Stimulated activated memory B cell treated with anti-CD40 and anti-IgM and Interleukin-4, amounts not matched to agents 10 μg/mL and 1 μg/mL and 100 μg/mL, for 72 hours (primary cell): ENCODE measurements at places on chromosomes 7 and 10.

DNA sequence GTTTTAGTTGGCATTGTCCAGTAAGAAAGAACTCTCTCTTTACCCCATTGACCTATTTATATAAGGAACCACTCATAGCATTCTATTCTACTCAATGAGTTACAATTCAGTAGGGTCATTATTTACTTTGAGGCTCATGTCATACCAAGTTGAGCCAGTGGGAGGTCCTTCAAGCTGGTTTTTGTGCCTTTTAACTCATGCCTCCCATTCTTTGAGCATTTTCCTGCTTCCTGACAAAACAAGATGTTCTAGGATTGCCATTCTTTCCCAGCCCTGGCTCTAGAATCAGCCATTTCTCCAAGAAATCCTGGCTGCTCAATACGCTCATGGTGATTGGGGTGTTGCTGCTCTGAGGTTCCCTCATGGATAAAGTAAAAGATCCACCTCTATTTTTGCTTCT is 250.1 kb downstream of the ABCA13 start:
- ATAC-seq = no peak

DNA sequence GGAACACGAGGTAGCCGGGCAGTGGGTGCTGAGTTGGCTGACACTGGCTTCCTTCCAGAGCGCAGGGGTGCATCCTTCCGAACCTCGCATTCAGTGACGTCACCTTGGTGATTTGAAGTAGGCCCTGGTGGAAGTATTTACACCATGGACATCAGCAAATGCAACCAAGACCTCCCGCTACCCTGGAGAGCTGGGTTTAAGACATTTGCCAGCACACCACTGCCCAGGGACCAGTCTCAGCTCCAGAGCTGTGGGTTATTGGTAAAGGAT is 106.4 kb upstream of the GPR26 start:
- ATAC-seq = no peak

DNA sequence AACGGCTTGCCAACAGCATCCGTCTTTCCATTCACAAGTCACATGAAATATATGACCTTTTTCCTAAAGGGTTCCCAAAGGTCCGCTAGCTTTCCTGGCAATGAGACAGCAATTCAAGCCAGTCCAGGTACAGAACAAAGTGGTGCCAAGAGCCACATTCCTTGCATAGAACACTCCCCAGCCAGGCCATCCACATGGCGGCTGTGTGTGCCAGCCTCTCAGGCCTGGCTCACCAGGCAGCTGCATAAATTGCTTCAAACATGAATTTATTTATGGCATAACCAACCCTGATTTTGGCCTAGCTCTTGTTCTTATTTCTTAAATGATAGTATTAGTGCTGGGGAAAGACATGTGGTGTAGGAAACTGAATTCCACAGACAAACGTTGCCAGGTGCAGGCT is 63.7 kb upstream of the CREB5 start:
- no peak for ATAC-seq

DNA sequence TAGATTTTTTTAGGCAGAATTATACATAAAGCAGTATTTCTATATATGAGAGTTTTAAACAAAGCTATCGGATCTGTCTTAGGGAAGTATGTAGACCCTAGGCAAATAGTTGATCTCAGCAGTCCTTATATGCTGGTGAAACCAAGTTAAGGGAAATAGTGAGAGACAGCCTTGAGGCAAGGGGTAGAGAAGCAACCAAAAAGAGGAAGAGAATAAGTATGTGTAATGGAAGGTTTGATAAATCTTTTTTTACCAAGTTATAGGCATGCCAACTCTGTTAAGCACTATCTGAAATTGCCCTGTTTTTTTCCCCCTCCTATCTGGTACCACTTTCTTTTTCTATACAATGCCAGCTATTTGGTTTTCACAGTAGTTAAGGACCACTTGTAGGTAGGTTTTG is 19.9 kb downstream of the SPAG6 start:
- peak; percentile 87 for ATAC-seq

DNA sequence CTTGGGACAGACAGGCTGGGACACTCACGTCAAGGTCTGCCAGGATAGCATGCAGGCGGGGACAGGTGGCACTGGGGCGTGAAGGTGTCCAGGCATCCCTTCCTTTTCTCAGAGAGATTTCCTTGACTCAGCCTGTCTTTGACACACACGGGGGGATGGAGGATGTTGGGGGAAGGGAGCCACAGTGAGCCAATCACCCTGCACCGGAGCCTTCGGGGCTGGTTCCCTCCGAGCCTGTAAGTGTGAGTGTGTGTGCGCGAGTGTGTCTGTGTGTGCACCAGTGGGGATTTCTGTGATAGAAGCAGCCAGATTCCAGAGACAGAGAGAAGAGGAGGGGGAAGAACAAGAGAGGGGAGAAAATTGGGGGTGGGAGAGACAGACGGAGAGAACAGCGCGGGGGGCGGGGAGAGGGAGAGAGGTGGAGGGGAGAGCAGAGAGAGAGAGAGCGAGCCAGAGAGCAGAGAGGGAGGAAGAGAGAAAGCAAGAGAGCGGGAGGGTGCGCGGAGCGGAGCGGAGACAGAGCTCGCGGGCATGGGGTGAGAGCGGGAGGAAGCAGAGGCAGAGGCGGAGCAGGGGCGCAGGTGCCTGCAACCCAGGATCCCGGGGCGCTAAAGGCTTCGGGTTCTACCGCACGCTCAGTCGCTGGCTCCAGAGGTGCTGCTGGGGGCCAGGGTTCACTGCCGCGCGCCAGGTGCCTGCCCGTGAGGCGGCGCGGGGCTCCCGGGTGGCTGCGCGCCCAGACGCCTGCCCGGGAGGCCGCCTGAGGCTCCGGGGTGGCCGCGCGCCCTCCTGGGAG is 466 bp upstream of the GPR26 start:
- ATAC-seq = peak; percentile 9

- no peak for ATAC-seq
These were observed 299.4 kb upstream of the VSTM2A start for GRCh38 chr7:54242776-54243175.

- ATAC-seq = no peak
These were observed 551 bp downstream of the IFIT1 start for GRCh38 chr10:89392974-89393373.

GRCh38 chr10:69228151-69228550 is 8.0 kb downstream of the HKDC1 start:
- no peak for ATAC-seq

- peak; percentile 46 for ATAC-seq
These were observed 15.3 kb downstream of the PLXNA4 start for GRCh38 chr7:132560825-132561529.

DNA sequence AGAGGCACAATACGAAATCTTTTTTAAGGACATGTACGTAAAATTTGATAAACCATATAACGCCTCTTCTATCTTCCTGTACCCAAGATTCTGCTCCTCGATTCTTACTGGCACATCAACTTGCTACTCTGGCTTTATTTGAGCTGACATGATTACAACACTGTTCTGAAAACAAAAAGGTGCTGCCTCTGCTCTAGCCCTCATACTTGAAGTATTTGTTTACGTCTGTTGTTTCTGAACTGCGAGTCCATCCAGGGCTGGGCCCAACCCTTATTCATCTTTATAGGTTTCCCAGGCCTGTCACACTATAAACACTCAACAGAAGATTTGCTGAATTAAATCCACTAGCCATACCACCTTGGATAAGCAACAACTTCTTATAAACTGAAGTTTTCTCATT is 96.2 kb upstream of the SVIL start:
- ATAC-seq = no peak
